Activated CD4-positive, alpha-beta T cell treated with anti-CD3 and anti-CD28 coated beads, Interleukin-2, amount 50 U/mL, for 48 hours (primary cell): ENCODE measurements at places on chromosomes 2 and 18.

DNA sequence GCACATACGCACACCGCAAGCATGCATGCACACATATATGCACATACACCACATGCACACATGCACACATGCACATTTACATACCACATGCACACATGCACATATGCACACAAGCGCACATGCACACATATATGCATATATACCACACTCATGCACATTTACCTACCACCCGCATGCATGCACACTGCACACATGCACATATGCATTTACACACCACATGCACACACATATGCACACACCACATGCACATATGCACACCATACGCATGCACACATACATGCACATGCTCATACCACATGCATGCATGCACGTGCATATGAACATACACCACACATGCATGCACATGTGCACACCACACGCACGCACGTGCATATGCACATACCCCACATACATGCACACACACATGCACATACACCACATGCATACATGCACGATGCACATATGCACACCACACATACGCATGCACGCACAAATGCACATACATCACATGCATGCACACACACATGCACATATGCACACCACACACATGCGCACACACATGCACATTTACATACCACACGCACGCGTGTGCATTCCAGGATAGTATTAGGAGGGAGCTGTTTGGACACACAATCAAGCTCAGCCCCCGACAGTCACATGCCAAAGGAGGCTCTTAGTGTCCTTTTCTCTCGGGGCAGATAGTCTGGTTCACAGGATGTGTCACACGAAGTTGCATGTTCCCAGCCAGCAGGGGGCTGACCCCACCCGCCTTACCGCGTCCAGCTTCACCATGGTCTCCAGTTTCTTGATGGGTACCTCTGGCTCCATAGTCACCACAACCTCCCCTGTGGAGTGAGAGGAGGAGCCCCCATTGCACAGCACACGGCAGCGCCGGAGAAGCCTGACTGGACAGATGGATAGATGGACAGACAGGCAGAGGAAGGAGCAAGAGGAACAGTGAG is 5.9 kb downstream of the OTOF start:
- no peak for DNase-seq

- no peak for DNase-seq
These were observed 45.4 kb upstream of the SATB2 start for GRCh38 chr2:199503148-199503547.

GRCh38 chr2:112618383-112618782 is 27.4 kb upstream of the SLC20A1 start:
- no peak for DNase-seq

DNA sequence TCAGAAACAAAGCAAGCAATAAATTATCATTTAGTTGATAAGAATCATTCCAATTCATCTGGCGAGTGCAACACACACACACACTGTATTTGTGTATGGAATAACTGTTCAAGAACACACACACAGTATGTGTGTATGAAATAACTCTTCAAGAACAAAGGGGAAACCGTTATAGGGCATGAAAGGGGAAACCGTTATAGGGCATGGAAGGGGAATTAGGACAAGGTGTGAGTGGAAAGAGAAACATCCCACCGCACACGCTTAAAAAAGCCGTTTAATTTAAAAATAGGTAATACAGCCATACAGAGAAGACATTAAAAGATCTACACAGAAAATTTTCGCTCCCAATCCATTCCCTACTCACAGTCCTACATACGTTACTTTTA is 607 bp upstream of the TSN start:
- no peak for DNase-seq

DNA sequence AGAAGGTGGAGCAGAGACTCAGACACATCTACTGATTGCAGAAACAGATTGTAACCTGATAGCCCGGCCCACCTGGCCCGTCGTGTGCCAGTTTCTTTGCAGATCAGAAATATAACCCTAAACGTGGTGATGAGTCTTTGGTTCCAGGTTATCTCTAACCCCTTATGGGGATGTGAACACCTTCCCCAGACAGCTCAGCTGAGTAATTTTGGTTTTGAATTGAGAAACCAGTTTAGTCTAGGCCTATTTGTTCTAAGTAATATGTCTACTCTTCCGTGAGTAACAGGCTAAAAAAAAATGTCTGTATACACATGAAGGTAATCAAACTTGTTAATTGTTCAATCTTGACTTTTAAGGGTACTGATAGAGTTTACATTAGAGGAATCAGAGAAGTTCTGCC is 35.7 kb downstream of the RASGRP3 start:
- no peak for DNase-seq
